ENCODE measurements at places on chromosomes 11 and 22.

- DNase-seq, result no peak
Observed at GRCh38 chr22:43423046-43423445, 11.2 kb downstream of the MPPED1 start.

DNA sequence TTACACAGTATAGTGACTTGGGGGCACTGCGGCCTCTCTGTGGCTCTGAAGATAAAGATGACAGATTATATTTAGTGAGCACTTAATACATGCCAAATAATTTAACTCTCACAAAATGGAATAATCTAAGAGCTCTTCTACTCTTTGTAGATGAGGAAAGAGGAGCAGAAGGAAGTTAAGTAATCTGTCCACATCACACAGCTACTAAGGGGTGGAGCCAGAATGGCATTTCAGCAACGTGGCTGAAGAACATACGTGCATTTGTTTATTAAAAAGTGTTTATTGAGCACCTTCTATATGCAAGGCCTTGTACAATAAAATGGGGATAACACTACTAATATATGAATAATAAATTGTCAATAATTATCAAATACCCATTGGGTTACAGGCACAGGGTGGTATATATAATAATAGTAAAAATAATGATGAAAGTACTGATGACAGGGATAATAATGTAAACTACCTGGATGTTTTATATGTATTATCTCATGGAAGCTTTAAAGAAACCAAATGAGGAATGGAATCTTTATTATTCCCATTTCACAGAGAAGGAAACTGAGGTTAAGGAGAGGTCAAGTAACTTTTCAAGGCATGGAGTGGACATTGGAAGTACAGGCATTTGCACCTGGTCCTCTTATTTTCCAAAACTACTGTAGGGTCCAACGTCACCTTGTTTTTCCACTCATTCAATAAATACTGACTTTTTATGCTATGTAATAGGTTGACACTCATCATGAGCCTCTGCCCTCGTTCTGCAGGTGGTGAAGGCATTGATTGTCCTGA is 38.0 kb upstream of the IL17RA start:
- DNase-seq, result no peak

- DNase-seq, result no peak
Observed at GRCh38 chr11:88469561-88470225, 132.2 kb upstream of the CTSC start.

DNA sequence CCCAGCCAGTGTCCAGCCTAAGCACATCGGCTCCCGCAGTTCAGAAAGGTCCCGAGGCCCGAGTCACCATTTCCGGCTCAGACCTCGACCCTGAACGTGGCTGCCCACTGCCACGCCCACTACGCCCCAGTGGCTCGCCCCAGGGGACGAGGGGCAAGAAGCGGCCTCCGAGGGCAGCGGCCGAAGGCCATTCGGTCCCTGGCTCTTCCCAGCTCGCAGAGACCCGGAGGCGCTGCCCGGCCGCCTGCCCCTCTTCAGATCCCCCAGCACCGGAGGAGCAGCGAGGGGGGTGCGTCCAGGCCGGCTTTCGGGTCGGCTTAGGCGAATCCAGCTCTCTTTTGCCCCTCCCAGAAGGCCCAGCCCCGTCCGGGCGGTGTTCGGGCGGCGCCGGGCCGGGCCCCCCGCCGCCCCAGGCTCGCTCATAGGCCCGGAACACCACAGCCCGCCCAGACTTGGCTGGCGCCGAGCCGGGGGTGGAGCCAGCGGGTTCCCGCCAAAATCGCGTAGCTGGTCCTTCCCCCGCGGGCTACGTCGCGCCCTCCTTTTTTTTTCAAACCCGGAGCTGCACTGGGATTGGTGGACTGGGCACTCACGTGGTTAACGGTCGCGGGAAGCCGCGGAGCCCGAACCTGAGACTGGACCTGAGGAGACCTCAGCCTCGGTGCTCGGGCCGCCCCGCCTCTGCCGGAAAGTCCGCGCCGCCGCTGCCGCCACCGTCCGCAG is at the start of gene WEE1:
WEE1 (plus strand) TSS at position 619 of the 723 bp plus-strand sequence. CDS start 264 bp downstream, outside the sequence.
- peak; percentile 87 for DNase-seq

- DNase-seq, result no peak
Observed at GRCh38 chr22:26287382-26288225, 118.3 kb downstream of the SEZ6L start.

- no peak for DNase-seq
Observed at GRCh38 chr22:48258064-48258701, 1495.7 kb downstream of the TBC1D22A start.

DNA sequence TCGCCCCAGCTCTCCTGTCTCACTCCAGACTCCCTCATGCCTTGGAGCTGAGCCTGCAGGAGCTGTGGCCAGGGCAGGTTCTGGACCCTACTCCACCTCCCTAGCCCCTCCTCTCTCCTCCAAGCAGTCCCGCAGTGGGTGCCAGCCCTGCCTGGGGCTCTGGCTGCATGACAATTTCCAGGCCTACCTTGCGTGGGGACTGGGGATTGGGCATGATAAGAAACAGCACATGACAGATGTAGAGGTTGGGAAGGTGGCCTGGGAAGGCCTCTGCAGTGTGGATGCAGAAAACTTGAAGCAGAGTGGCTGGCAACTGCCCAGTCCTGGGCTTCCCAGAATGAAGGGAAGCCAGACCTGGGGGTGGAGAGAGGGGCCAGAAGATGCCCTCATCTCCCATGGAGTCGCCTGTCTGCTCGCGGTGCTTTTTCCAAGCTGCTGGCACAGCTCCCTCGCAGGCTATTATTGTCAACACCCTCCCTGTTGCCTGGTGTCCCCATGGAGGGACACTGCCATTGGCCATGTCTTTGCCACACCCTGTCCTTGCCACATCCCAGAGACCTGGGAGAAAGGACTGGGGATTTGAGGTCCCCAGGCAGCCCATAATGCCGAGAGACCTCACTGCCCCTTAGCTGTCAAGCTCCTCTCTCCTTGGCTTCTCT is 48.9 kb upstream of the CDON start:
- no peak for DNase-seq

DNA sequence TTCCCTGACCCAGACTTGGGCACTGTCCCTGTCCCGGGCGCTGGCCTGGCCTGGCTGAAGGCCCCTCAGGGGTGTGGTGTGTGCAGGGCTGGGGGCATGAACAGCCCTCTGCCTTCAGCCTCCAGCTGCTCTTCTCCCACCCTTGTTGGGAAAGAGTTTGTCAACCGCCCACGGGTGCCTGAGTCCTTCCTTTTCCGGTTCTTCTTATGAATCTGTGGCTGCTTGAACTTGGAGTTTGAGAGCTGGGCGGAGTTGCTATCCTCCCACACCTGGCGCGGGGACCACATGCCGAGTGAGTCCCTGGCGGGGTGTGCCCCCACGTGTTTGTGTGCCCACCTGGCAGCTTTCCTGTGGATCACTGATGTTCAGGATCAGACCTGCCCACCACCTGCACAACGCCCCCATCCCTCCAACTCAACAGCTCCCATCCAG is 13.4 kb downstream of the NFAM1 start:
- DNase-seq, result no peak

DNA sequence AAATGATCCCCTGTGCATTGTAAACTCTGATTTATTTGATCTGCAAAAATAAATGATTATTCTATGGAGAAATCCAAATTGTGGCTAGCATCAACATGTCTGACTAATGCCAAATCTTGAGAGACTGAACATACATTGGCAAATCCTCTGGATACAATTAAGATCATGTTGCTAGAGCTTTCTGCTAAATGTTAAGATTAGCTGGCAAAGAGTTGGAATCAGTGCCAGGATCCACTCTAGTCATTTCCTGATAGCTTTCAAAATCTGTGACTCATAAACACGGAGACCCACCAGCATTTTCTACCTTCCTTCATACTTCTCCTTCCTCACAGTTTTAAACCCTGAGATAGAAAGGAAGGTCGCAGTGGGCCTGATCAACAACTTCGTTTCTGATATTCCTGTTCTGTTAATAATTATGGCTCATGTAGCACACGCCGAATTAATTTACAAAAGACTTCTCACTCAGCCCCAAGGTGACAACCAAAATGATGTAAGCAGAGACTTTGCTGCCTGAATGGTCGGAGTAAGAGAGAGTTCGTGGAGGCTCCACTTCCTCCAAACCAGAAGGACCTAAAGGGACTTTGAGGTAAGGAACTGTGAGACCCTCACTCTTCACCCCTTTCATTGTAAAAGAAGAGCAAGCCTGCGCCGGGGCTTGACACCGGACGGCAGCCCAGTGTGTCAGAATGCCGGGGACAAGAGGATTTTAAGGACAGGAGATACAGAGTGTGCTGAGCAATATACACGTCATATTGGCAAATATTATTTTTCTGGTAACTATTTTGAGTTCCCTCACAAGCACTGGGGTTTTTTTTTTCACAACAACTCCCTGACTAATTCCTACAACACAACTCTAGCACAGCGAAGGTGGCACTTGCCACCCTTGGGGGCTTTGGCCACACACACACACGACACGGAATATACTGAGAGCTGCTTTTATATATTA is 42.0 kb downstream of the SERPINH1 start:
- DNase-seq, result no peak

DNA sequence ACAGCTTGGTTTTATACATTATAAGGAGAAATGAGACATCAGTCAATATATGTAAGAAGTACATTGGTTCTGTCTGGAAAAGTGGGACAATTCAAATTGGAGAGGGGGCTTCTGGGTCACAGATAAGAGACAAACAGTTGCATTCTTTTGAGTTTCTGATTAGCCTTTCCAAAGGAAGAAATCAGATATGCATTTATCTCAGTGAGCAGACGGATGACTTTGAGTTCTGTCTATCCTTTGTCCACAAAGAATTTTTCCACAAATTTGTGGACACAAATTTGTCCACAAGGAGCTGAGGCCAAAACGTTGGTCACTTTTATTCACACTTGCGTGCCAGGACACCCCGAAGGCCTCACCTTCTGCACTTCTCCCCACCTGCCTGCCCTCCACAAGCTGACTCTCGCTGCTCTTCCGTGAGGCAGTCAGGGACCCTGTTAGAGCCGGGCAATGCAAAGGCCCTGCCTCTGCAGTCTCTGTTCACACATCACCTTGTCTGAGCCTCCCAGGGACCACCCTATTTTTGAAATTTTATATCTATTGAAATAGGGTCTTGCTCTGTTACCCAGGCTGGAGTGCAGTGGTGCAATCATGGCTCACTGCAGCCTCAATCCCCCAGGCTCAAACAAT is 20.5 kb downstream of the IL17REL start:
- DNase-seq, result no peak
